ENCODE measurements at places on chromosomes 13 and 19.

DNA sequence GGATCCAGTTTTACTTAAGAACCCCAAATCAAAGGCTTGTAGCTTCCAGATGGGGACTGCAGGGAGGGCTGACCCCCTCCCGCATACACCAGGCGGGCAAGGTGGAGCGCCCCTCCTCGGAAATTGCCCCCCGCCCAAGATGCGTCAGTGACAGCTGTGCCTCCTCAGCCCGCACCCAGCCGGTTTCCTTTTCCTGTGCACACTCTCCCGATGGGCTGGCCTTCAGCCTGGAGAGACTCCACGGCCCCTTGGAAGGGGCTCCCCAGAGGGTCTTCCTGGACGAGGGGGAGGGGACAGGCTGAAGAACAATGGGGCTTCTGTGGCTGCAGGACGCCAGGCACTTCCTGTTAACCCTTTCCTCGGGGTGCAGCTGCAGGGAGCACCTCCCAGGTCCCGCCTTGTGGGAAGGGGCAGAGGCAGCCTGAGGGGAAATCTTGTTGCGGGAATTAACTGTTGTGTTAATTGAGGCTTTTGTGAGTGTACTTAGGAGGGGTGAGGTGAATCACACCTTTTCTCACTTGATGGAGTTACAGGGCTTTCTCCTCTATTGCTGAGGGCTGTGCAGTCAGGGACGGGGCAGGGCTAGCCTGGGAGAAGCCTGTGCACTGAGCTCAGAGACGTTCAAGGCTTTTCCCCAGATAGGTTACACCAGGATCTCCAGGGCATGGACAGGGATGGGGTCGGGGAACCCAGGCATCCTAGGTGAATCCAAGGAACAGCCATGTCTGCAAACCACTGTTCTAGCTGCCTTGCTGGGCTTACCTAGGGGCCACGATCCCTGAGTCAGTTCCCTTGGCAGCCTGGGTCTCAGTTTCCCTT is 14.3 kb downstream of the IER2 start:
- peak; percentile 75 for DNase-seq

DNA sequence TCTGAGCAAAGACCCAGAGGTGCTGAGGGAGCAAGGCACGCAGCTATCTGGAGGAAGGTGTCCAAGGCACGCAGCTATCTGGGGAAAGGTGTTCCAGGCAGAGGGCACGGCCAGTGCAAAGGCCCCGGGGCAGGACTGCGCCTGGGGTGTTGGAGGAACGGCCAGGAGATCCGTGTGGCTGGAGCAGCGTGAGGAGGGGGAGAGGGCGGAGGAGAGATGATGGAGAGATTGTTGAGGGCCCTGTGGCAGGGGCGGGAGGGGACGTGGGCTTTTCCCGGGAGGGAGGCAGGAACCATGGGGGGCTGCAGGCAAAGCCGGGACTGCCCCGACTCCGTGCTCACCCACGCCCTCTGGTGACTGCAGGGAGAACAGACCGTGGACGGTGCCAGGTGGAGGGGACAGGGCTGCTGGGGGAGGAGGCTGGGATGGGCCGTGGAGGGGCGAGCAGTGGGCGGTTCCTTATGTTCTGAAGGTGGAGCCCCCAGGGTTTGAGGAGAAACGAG is 13.3 kb upstream of the MISP start:
- DNase-seq = no peak

DNA sequence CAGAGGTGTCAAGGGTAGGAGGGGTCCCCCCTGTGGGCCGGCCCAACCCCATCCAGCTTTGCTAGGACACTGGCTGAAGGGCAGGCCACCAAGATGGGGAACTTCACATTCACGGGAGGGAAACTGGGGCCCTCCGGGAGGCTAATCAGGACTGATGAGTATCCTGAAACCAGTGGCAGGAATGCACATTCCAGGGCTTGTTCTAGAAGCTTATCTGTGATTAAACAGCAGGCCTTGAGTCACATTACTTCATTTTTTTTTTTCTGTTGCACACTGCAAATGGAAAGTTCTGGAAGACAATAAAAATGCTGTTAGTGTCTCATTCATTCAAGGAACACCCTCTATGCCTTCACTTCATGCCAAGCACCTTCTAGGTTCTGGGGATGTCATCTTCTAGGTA is 15.5 kb upstream of the SIGLEC11 start:
- DNase-seq = no peak

GRCh38 chr19:16624236-16624635 is 3.8 kb downstream of the MED26 start:
- no peak for DNase-seq

DNA sequence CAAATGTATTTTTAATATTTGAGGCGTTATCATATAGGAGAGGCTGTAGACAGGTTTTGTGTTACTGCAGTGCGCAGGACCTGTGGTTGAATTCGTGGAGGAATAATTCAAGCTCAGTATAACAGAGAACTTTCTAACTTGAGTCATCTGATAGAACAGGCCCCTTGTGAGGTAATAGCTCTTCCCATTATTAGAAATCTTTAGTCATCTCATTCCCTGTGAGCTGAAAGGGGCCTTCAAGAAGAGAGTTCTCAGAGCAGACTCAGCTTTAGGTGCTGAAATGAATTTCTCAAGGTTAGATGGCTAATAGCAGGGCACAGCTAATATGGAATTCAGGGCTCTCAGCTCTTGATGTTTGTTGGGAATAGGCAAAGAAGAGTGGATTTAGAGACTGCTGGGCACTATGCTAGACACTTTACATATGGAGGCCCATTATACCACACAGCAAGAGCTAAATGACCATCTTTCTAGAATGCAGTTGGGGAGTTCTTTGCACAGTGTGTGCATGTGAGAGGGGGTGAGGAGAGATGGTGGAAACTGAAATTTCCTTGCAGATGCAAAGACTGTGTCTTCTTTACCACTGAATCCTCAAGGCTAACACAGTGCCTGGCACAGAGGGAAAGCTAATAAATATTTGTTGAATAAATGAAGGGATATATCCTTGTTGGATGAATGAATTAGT is 89.5 kb downstream of the DGKH start:
- peak; percentile 51 for DNase-seq

DNA sequence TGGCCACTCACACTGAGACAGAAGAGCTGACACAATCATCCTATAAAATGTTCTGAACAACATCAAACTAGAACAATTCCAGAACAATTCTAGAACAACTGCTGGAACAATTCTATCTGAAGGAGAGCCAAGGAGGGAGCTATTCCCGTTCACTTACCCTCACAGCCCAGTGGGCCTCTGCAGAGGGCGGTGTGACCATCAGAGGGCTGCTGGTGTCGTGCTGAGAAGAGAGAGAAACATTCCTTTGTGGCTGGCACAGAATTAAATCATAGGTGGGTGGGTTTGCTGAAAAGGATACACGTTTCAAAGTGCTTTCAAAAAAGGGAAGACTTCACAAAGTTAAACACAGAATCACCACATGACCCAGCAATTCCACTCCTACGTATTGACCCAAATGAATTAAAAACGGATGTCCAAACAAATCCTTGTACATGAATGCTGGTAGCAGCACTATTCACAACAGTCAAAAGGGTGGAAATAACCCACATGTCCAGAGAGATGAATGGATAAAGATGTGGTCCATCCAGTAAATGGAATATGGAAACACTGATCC is 34.9 kb downstream of the EPS15L1 start:
- DNase-seq = no peak

GRCh38 chr13:65057986-65058385 is 2172.2 kb downstream of the PCDH9 start:
- no peak for DNase-seq

Data from mammary epithelial cell (primary cell).